ENCODE measurements at places on chromosomes 7 and 10.

DNA sequence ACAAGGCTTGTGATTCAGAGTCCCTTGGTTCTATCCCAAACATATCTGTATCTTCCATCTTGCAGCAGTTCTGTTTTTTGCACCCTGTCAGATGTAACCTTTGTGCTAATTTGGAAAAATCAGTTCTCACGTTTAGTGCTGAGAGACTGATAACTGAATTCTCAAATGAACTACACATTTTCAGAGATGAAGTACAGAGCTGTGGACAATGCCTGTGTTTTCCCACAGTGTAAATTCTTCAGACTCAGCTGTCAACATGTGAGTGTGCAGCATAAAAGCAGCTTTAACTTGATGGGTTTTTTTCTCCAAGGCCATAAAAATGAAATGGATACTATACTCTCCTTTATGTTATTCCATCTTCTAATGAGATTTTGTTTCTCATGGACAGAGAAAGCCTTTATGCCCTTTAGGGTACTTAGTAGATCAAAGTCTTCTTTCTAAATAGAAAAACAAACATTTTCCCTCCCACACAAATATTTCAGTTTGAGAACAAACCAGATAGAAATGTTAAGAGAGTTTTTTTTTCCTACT is 150.9 kb downstream of the SEMA3A start:
- DNase-seq: no peak

DNA sequence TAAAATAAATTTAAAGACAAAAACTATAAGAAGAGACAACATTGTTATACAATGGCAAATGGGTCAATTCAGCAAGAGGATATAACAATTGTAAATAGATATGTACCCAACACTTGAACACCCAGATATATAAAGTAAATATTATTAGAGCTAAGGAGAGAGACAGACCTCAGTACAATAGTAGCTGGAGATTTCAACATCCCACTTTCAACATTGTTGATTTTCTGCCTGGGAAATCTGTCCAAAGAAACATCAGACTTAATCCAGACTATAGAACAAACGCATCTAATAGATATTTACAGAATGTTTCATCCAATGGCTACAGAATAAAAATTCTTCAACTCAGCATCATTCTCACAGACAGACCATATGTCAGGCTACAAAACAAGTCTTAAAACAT is 256.1 kb downstream of the GRM8 start:
- DNase-seq: no peak

- no peak for DNase-seq
Observed at GRCh38 chr10:108970016-108970415, 953.3 kb downstream of the XPNPEP1 start.

- DNase-seq: no peak
Observed at GRCh38 chr10:53489335-53490182, 717.0 kb upstream of the MBL2 start.

DNA sequence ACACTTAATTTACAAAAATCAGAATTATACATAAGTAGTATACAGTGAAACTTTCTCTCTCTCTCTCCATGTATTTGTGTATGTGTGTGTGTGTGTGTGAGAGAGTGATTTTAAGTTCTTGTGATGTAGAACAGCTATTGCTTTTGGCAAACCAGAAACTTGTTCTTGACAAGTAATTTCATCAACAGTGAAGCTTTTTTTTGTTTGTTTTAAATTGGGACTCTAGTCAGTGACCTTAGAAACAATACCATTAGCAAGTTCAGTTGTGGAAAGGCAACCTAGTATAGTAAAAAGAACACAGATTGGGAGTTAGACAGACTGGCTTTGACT is 319.1 kb downstream of the PTEN start:
- DNase-seq: no peak

- DNase-seq: no peak
Observed at GRCh38 chr7:141410353-141411000, 140.7 kb upstream of the AGK start.

DNA sequence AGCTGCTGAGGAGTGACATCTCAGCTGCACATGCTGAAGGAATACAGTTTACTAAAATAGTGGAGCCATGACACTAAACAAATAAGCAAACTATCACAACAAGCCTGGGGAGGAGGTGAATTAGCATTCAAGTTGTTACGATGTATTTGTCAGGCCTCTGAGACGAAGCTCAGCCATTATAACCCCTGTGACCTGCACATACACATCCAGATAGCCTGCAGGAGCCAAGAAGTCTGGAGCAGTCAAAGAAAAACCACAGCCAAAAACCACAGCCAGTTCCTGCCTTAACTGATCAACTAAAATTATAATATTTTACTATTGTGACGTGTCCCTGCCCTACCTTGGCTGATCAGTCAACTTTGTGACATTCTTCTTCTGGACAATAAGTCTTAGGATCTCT is 68.6 kb downstream of the NSUN6 start:
- no peak for DNase-seq
